ENCODE measurements at places on chromosomes 1 and 21. TPM values are rescaled to one million over a fixed set of nuclear protein-coding genes. Genes with fewer than 3 reads are reported as not detected.

GRCh38 chr1:25629836-25630235, 13.2 kb downstream of the MAN1C1 start:
- H3K27me3 ChIP-seq = no peaks in the 10 kb centered on the region
- H3K36me3 ChIP-seq = no peaks in the 10 kb centered on the region
- DNase-seq = no peak
- no peak overlapping the region for H3K4me3 ChIP-seq

Gene TTLL10
- total RNA-seq = 5.0 TPM

GRCh38 chr1:238690415-238690814, 696.0 kb upstream of the CHRM3 start:
- H3K4me3 ChIP-seq = no peak overlapping the region
- no peak for DNase-seq
- no peak overlapping the region for H3K27ac ChIP-seq
- H3K36me3 ChIP-seq = no peaks in the 10 kb centered on the region
- H3K27me3 ChIP-seq = no peaks in the 10 kb centered on the region

DNA sequence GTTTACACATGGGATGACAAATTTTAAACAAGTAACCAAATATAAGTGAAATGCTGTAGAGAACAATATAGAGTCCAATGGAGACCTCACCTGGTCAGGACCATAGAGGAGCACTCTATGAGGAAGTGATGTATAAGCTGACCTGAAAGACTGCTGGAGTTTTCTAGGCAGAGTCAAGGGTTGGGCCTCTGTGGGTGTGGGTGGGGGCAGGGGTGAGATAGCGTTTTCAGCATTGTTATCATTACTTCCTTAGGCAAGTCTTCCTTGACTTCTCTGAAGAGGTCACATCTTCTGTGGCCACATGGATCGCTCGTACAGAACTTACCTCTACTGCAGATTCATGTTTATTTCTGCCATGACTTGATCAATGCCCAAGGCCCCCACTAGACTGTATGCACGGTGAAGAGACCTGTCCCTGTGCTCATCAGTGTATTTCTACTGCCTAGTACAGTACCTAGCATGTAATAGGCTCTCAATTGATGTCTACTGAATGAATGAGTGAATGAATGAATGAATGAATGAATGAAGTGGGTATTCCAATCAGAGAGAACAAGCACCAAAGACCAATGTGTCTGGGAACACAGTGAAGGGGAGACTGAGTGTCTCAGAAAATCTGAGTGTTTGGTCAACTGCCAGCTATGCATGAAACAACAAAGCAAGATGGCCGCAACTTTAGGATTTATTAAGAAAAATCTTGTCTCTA, 116.5 kb downstream of the RNF220 start:
- no peak for DNase-seq
- H3K27me3 ChIP-seq = peaks cover 23% of the 10 kb centered on the region
- H3K27ac ChIP-seq = no peak overlapping the region

GRCh38 chr21:34122047-34122446, 48.7 kb downstream of the MRPS6 start:
- H3K36me3 ChIP-seq = peaks cover 14% of the 10 kb centered on the region
- no peak overlapping the region for H3K4me3 ChIP-seq
- H3K27me3 ChIP-seq = no peaks in the 10 kb centered on the region
- no peak for DNase-seq
- peaks cover 11% of the 10 kb centered on the region for H3K4me1 ChIP-seq

GRCh38 chr21:46196733-46197132, 12.5 kb upstream of the SPATC1L start:
- H3K36me3 ChIP-seq = peaks cover 37% of the 10 kb centered on the region
- peak overlapping the region; percentile 86 for H3K27ac ChIP-seq
- DNase-seq = no peak
- H3K27me3 ChIP-seq = no peaks in the 10 kb centered on the region
- H3K4me1 ChIP-seq = peaks cover 18% of the 10 kb centered on the region

DNA sequence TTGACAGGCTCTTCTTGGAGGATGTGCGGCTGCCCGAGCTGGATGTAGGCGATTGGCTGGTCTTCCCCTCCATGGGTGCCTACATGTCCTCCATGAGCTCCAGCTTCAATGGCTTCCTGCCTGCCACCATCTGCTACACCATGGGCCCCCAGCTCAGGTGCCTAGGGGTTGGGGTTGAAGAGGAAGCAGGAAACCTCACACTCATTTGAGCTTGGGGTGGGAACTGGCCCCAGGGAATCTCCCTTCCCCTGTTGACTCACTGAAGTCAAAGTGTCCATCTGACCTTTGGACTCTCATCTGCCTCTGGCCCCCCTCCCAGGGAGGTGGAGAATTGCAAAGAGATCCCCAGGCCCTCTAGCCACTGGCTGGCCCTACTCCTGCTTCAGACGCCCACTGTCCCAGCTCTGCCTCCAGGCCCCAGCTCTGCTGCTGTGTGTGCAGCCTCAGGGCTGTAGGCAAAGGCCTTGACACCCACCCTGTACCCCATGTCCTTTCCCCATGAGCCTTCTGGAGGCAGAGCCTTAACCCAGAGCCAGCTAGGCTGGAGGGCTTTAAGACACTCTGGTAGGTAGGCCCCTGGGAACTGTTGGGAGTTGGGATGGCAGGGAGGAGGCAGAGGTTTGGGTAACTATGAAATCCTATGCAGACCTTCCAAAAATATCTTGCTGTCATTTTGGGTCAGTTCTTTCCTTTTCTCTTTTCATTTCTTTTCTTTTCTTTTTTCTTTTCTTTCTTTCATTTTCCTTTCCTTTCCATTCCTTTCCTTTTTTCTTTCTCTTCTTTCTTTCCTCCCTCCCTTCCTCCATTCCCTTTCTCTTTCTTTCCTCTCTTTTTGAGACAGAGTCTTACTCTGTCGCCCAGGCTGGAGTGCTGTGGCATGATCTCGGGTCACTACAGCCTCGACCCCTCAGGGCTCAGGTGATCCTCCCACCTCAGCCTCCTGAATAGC, 66.9 kb upstream of the TINAGL1 start:
- H3K27ac ChIP-seq = peak overlapping the region; percentile 24
- peaks cover 36% of the 10 kb centered on the region for H3K4me1 ChIP-seq
- no peak for DNase-seq
- H3K27me3 ChIP-seq = peaks cover 5% of the 10 kb centered on the region

Gene CFAP57
- total RNA-seq = 2.2 TPM

DNA sequence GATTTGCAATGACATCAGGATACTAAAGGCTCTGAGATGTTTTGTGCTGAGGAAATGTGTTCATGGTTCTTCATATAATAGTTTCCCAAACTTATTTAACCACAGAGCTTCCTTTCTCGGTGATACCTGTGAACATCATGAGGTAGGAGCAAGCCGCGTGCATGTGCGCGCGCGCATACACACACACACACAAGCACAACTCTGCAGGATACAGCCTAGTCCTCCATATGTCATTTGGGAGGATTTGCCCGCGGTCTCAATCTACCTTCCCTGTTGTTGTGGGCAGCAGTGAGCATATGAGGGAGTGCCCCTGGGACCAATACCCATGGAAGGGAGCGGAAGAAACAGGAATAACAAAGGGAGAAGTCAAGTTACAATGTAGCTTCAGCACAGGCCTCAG, 12.2 kb upstream of the TTC4 start:
- peaks cover 43% of the 10 kb centered on the region for H3K27me3 ChIP-seq
- no peaks in the 10 kb centered on the region for H3K36me3 ChIP-seq
- no peak overlapping the region for H3K27ac ChIP-seq

Gene CENPF
- 62.1 TPM for total RNA-seq
